ENCODE measurements at places on chromosomes 11 and 22.
A peak's percentile ranks its signal among the peaks of the same experiment; 100 is the strongest.

- DNase-seq = no peak
Measured at GRCh38 chr11:2440646-2441045, 3.7 kb downstream of the TRPM5 start.

- DNase-seq = peak; percentile 63
Measured at GRCh38 chr11:120208777-120209176, 2.1 kb upstream of the OAF start.

DNA sequence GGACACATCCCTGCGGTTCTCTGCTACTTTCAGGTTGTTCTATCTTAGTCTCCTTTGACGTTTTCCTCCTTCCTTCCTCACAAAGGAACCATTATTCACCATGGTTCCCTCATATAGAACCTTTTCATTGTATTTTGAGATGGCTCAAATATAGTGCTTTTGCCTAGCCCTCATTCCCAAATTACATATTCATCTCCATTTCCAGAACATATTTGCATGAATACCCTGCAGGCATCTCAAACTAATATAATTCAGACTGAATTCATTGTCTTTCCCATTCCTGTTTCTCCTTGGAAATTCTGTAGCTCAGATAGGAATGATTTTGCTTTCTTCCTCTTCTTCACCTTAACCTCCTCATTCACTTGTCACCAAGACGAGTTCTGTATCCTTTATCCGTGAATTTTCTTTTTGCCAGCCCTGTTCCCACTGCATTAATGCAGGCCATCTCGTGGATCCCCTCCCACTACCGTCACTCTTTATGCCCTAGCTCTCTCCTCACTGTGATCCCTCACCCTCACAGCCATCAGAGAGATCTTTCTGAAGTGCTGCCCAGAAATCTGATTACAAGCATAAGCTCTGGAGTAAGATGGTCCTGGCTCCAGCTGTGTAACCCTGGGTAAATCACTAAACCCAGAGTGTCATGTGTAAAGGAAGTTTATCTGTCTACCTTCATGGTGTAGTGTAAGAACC lies 23.3 kb downstream of the PIWIL4 start:
- DNase-seq = no peak

- no peak for DNase-seq
Measured at GRCh38 chr11:118938491-118939403, 13.0 kb upstream of the BCL9L start.

GRCh38 chr11:117127171-117127901 lies 16.8 kb upstream of the PAFAH1B2 start:
- DNase-seq = no peak

GRCh38 chr11:118885831-118886565 lies 2.3 kb downstream of the CXCR5 start:
- DNase-seq = no peak

GRCh38 chr22:35053060-35053835 lies 12.7 kb upstream of the ISX start:
- DNase-seq = no peak

DNA sequence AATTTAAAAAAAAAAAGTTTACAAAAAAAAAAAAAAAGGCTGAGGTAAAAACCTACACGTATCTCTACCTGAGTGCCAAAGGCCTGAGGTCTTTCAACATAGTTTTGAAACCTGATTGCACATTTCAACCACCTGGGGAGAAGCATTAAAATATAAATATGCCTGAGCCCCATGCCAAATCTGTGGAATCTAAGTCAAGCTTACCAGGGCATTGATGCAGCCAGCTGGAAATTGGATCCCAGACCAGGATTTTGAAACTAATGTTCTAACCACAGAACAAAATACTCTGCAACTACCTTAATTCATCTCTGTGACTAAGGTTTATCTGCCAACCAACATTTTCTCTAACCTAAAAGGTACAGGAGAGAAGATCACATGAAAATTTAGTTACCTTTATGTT lies 38.8 kb upstream of the CHRNA10 start:
- no peak for DNase-seq

GRCh38 chr22:37115032-37115431 lies 5.5 kb upstream of the TMPRSS6 start:
- no peak for DNase-seq

DNA sequence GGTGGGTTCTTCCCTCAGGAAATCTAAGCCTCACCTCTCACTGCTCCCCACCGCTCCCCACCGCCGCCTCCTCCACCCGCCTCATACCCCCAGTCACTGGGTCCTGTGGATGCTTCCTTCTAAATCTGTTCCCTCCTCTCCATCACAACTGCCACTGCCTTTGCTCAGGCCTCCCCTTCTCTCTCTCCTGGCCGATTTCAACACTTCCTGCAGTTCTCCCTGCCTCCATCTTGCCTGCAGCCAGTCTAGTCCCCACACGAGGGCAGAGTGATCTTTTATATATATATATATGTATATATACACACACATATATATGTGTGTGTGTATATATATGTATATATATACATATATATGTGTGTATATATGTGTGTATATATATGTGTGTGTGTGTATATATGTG lies 27.8 kb downstream of the CREB3L1 start:
- DNase-seq = no peak

GRCh38 chr11:36105743-36106581 lies 162.1 kb downstream of the LDLRAD3 start:
- DNase-seq = no peak

GRCh38 chr11:57778318-57779037 lies 16.9 kb downstream of the CTNND1 start:
- DNase-seq = peak; percentile 72

DNA sequence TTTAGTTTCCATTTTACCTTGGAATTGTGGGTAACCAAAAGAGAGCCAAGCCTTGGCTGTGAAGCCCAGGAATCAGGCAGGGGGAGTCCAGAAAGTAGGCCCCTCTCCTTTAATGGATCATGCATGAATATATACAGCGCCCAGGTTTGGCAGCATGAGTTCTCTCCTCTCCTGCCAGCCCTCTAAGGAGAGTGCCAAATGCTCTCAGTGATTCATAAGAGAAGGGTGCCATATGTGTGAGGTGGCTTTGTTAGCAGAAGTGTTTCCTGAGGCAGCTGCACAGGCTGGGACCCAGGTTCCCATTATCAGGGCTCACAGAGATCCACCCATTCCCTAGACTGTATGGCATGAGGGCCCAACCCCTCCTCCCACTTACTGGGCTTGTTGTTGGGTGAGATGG lies 52.3 kb upstream of the SCUBE2 start:
- DNase-seq = no peak

- no peak for DNase-seq
Measured at GRCh38 chr11:1072116-1072820, 2.4 kb upstream of the MUC2 start.

GRCh38 chr22:28072066-28072465 lies 153.0 kb upstream of the PITPNB start:
- no peak for DNase-seq

Data from tibial nerve (tissue), 4 donors.